OCI-LY7 (cell line): ENCODE measurements at places on chromosomes 7 and 10.
A peak's percentile ranks its signal among the peaks of the same experiment; 100 is the strongest.

- no peak for DNase-seq
Measured at GRCh38 chr7:101506531-101506930, 122.6 kb downstream of the MYL10 start.

DNA sequence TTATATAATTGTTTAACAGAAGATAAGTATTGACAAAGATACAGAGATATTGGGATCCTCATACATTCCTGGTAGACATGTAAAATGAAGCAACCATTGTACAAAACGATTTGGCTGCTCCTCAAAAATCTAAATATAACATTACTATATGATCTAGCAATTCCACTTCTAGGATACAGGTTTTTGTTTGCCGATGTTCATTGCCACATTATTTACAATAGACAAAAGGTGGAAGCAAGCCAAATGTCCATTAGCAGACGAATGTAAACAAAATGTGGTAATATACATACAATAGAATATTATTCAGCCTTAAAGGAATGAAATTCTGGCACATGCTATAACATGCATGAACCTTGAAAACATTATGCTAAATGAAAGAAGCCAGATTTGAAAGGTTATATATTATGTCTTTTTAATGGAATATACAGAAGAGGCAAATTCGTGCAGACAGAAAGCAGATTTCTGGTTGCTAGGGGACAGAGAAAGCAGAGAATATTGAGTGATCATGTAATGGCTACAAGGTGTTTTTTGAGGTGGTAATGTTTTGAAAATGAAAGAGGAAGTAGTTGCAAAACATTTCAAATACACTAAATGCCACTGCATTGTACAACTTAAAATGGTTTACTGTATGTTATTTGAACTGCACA is 44.9 kb downstream of the POLR1F start:
- peak; percentile 10 for DNase-seq

GRCh38 chr7:110841840-110842545 is 248.9 kb upstream of the LRRN3 start:
- DNase-seq, result no peak

GRCh38 chr10:5832946-5833345 is 19.7 kb upstream of the GDI2 start:
- DNase-seq, result no peak

GRCh38 chr10:43192884-43193283 is 54.6 kb downstream of the CSGALNACT2 start:
- DNase-seq, result no peak

DNA sequence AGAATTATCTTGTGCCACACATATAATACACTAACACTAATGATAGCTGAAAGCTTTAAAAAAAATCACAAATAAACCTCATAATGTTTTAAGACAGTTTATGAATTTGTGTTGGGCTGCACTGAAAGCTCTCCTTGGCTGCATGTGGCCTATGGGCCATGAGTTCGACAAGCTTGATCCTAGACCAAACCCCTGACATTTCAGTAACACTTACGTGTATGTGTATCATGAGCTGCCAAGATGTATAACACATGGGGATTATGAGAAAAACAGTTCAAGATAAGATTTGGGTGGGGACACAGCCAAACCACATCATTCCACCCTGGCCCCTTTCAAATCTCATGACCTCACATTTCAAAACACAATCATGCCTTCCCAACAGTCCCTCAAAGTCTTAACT is 823.8 kb downstream of the PCDH15 start:
- no peak for DNase-seq

DNA sequence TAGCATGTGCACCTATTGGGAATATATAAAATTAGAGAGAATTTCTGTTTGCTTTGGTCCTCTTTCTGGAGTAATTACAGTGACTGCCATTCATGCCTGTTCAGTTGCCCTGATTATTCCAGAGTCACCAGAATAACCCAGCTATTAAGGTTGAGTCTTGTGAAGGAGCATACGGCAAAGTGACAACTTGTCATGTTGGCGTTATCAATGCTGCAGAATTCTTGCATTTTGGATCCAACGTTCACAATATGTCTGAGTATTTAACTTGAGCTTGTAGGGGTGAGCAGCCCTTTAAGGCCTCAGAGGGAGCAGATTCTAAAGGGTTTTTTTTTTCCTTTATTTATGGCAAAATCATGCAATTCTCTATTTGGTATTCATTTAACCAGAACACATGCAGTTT is 419.4 kb upstream of the MGMT start:
- no peak for DNase-seq

GRCh38 chr10:49653273-49653929 is 26.1 kb upstream of the C10orf53 start:
- no peak for DNase-seq

DNA sequence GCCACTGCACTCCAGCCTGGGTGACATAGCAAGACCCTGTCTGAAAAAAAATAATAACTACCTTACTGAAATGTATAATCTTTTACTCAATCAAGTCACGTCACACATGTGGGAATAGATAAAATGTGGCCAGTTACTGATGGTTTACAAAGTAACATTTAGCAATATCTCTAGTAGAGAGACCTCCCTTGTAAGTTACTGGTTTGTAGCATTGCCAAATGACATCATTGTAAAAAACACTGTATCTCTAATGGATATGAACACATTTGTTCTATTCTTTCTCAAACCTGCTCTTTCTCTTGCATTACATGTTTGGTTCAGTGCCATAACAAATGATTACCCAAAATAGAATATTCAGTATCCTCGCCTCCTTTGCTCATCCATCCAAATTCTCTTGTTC is 18.8 kb downstream of the TET1 start:
- no peak for DNase-seq

GRCh38 chr10:76021398-76021797 is 590.0 kb downstream of the LRMDA start:
- no peak for DNase-seq

GRCh38 chr10:42885491-42886270 is 103.1 kb downstream of the BMS1 start:
- no peak for DNase-seq

- DNase-seq, result peak; percentile 68
Measured at GRCh38 chr7:47586925-47587324, 5.0 kb upstream of the TNS3 start.

DNA sequence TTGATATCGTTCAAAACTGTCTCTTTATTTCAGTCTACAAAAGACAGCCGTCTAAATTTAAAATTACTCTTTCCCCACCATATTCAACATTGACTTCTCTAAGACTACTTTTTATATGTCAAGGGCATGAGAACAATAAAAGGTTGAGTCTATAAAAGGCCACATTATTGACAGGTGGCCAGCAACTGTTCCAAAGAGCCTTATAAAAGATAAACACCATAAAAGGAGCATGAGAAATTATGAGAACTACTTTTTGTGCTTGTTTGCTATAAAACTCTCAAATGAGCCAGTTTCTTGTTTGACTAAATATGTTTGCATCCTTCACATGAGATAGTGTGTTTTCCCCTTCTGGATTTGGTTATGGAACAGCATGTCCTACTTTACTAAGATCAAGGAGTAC is 189.2 kb downstream of the THSD7A start:
- DNase-seq, result no peak

DNA sequence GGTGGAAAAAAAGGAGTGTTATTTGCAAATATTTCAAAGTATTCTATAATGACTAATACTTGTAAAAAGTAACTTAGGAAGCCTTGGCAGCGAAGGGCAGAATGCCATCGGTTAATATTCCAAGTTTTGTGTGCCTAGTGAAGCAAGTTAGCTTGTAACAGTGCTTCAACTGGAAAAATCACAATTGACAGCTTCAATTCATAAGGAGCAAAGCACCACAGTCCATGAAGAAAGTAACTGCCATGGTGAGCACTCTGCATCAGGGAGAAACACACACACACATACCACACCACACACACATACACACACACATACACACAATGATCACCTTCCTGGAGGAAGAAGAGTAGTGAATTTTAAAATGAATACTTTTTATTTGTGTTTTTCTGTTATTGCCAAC is 298.3 kb downstream of the CNTNAP2 start:
- no peak for DNase-seq

DNA sequence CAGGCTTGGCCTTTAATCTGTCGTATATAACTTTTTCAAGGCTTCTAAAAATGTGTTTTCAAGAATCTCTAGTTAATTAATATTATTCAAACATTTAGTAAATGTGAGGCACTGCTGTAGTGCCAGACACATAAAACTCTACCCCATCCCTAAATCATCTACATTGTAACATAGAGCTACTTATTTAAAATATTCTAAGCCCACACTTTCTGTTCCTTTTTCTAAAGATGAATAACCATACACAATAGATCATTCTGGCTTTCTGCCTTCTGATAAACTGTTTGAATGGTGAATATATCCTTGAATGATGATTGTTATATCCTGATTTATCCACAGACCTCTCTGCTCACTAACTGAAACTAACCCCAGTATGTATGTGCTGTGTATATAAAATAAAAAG is 41.4 kb downstream of the BRAF start:
- DNase-seq, result no peak

DNA sequence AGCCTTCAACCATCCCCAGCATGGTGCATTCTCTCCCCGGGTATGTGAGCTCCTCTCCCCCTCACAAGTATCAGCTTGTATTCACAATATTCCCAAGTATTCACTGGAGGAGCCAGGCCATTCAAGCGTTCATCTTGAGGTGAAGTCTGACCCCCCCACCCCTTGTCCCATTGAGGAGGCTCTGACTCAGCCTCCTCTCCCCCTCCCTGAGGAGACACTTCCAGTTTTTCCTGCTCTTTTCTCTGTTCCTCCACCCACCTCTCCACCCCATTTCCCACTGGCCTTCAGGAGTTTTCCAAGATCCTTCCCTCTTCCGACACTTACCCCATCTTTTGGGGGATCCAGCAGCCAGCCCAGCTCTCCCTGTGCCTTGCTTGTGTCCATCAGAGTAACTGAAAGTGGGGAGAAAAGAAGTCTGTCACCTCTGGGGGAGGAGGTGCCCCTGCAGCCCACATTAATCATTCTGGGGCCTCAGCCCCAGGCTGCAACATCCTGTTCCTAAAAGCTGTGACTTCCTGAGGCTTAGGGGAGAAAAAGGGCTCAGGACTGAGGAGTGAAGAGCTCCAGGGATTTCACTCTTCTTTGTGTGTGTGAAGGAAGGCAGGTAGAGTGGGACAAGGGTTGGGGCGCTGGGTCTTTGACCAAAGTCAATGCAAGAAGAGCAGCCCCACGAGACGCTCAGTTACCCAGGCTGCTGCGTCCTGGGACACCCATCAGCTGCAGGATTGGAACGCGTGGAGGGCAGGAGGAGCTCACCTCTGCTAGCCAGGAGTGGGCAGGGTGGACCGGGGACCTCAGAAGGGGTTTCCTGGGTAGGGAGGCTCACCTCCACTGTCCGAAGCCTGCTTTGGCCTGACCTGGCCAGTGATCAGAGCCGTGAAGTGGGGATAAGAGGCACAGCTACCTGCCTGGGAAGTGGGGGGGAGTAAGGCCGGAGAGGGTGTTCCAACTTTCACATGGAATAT is 1.1 kb downstream of the EPHA1 start:
- no peak for DNase-seq

GRCh38 chr10:121928528-121928884 is 675 bp upstream of the ATE1 start:
- peak; percentile 32 for DNase-seq

DNA sequence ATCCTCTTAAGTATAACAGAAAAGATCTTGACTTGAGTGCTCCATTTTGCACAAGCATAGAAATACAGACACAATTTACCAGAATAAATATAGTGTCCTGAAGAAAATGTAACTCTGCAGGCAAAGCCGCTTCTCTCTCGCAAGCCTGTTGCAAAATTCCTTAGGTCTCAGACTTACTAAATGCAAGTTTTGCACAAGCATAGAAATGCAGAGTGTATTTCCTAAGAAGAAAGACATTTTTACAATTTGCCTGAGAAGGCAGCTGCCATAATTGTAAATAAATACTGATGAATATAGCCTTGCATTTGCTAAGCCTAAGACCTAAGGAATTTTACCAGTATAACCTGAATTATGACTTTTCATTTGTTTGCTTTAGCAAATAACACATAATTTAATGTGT is 67.1 kb downstream of the AGMO start:
- DNase-seq, result no peak

GRCh38 chr10:69434926-69435325 is 16.3 kb upstream of the TSPAN15 start:
- DNase-seq, result no peak

DNA sequence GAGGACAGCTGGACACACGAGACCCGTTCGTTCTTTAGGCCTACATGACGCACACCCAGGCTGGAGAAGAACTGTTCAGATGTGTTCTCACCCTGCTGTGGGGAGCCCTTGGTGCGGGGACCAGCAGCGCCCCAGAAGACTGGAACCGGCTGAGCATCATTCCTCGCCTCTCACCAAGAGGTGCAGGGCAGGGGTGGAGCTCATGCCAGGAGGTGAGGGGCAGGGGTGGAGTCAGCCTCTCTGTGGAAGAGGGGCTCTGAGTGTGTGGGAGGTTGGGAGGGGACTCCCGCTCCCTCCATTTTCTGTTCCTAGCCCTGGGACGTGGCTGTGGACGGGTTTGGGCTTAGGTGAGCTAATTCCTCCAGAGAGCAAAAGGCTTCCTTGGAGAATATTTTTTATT is 66.0 kb upstream of the SHH start:
- no peak for DNase-seq

- no peak for DNase-seq
Measured at GRCh38 chr7:112985377-112985987, 101.1 kb downstream of the GPR85 start.

- no peak for DNase-seq
Measured at GRCh38 chr7:140586516-140586915, 54.1 kb downstream of the DENND2A start.
